SK-N-SH (cell line): ENCODE measurements at places on chromosomes 7 and 10. TPM values are rescaled to one million over a fixed set of nuclear protein-coding genes. Genes with fewer than 3 reads are reported as not detected.
A peak's percentile ranks its signal among the peaks of the same experiment; 100 is the strongest.

Gene BCL7B
- polyA plus RNA-seq, result 107 and 114 TPM in 2 replicates

GRCh38 chr10:92894081-92894655, 45.8 kb downstream of the EXOC6 start:
- no peak for DNase-seq

- no peak for DNase-seq
These were observed 5.1 kb upstream of the CUL1 start for GRCh38 chr7:148693651-148694050.

DNA sequence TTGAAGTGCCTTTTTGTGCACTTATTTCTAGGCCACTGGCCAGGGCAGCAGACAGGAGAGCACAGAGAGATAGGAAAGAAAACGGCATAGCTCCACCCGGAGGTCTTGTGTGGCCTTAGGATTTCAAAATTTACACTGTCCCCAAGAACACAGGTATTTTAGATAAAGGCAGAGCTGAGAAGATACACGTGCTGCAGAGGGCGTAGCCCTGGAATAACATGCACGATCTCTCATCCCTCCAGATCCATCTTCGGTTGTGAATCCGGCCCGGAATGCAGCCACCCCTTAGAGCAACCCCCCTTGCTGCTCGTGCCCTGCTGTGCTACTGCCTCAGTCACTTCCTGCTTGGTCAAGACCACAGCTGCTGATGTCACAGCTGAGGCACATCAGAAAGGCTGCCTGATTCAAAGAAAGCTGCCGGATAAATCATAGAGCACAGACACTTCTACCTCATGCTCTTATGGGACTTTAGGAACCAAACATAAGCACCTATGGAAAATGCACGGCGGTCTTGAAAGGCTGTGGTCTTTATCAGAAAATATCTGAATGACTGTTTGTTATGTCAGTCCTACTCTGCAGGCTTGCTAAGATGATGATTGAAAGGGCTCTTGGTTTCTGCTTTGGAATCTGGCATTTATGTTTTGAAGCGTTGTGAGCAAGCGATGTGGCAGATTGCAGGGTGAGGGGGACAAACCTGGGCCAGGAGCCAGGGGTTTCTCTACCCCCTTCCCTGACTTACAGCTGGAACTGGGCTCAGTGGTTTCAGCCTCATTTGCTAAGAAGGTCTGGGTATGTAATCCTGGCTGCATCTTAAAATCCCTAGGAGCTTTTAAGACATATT, 152.0 kb downstream of the SVIL start:
- DNase-seq, result peak; percentile 59

GRCh38 chr10:122374859-122375678, 561 bp downstream of the PLEKHA1 start:
- peak; percentile 80 for DNase-seq
